Hematopoietic multipotent progenitor cell treated with erythropoietin and hydrocortisone succinate and interleukin-3 and kit ligand, for 4 days (in vitro differentiated cells): ENCODE measurements at places on chromosomes 6 and 20.

DNA sequence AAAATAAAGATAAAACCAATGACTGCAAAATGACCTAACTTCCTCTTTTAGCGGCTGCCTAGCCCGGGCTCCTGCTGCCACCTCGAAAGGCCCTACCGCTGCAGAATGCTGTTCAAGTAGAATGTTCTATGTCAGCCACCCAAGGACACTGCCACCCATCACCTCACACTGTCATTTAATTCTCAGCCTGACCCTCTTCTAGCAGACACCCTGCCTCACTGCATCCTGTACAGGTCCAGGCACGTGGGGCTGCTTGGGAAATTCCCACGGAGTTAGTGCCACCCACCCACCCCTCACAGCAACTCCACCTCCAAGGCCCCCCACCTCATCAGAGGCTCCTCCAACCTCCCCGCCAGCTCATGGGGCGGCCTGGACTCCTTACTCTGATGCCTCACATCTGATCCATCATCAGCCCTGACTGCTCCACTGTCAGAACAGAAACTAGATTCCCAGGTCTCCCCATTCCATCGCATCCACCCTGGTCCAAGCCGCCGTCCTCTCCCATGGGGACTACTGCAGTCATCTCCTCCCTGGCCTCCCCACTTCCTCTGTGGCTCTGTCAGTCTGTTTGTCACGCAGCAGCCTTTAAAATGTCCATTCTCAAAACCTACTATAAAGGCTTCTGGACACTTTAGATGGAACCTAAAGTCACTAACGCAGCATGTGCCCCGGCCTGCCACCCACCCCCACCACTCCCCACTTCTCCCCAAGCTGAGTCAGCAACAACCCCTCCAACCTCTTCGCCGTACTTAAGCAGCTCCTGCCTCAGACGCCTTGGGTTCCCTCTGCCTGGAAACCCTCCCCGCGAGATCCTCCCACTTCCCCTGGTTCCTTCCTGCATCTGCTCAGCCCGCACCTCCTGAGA, 17.0 kb downstream of the NFATC2 start:
- DNase-seq: peak; percentile 80

- no peak for DNase-seq
These were observed 144.2 kb downstream of the ARHGAP18 start for GRCh38 chr6:129565811-129566210.

DNA sequence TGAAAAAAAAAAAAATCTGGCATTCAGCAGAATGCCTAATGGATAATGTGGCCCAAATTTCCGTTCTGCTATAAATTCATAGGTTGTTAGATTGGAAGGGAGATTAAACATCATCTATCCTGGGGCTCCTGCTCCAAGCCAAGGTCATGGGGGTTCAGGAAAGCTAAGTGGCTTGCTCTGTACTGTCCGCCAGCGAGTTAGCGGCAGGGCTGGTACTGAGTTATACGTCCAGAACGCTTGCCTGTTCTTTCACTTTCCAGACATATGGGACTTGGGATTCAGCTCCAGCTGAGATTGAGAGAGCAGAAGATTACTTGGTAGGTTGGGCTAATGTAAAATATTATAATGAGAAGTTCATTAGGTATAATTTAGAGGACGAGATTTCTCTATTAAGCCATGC, 858 bp downstream of the RWDD1 start:
- DNase-seq: peak; percentile 48

DNA sequence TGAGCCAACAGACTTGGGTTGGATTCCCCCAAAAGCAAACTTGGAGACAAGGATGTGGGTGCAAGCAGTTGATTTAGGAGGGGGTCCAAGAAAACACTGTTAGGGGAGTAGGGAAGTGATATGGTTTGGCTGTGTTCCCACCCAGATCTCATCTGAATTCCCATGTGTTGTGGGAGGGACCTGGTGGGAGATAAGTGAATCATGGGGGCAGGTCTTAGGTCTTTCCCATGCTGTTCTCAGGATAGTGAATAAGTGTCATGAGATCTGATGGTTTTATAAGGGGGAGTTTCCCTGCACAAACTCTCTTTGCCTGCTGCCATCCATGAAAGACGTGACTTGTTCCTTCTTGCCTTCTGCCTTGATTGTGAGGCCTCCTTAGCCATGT, 542.6 kb downstream of the DHX35 start:
- no peak for DNase-seq

DNA sequence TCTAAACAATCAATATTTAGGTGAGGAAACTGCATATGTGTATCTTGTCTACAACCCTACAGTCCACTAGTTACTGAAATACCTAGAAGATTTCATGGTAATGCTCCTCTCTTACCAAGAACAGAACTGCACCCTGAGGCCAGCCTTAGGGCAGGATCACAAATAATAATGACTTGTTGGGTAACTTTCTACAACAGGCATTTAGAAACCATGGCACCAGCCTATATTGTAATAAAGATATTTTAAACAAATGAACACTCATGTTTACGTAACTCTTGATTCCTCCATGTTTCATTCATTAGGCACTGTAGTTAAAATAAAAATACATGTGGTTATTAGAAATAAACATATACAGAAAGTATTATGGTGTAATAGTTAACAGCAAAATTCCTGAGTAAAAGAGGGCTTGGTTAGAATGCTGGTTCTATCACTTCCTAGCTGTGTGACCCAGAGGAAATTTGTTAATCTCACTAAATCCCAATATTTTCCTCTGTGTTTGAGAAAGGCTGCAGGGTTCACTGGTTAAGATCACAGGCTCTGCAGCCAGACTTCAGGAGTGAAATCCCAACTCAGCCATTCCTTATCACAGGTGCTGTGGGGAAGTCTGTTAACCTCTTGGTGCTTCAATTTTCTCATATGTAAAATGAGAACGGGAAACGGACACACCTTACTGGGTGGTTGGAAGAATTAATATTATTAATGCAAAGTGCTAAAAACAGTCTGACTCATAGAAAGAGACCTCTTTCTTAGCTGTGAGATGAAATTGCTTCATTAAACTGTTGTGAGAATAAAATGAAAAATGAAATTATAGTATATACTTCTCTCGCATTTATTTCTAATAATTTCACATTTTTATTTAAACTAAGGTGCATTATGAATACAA, 8.5 kb downstream of the HMGN3 start:
- DNase-seq: no peak
